Ammon's horn (tissue), 1 donor: ENCODE measurements at places on chromosomes 13 and 19.

DNA sequence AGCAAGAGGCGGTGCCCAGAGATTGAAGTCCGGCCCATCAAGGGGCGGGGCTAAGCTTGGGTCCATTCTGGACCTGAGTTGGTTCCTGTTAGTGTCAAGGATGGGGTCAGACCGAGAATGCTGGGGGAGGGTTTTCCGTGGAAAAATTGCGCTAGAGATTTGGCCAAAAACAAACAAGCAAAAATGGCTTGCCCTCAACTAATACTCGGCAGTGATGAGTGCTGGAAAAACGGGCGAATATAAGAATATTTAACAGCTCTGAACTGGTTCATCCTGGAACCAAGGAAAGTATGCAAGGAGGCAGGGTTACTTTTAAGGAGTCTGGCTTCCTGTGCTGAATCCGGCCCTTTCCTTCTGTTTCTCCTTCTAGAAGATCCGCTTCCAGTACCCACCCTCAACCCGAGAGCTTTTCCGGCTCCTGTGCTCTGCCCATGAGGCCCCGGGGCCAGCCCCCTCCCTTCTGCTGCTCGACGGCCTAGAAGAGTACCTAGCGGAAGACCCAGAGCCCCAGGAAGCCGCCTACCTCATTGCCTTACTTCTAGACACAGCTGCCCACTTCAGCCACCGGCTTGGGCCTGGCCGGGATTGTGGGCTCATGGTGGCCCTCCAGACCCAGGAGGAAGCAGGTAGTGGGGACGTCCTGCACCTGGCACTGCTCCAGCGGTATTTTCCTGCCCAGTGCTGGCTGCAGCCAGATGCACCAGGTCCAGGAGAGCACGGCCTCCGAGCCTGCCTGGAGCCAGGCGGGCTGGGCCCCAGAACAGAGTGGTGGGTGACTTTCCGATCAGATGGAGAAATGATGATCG is 880 bp downstream of the SWSAP1 start:
- DNase-seq: no peak

DNA sequence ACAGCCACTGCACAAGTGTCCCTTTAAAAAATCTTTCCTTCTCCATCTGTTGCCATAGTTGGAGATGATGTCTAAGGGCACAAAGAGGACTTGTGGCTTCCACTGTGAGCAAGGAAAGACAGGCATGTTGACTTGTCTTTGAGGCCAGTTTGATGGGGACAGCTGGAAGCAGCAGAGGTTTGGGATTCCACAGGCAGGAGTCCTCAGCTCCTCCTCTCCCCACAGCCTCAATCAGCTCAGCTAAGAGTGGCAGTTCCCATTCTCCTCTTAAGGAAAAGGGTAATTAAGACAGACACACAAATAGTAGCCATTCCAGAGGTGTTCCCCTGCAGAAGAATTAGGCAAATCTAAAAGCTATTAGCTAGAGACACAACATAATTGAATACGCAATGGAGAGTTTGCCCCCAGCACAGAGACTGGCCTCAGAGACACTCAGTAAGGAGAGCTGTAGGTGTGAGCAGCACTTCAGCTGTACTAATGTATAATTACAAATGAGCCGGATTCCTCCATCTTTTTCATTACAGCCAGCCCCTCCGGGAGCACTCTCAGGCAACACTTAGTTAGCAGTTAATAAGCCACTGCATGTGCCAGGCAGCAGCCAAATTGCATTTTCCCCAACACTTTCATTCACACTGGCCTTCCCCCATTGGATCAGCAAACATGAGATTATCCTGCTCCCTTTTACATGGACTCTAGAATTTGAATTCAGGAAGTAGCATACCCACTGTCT is 434.0 kb downstream of the FOXO1 start:
- no peak for DNase-seq

DNA sequence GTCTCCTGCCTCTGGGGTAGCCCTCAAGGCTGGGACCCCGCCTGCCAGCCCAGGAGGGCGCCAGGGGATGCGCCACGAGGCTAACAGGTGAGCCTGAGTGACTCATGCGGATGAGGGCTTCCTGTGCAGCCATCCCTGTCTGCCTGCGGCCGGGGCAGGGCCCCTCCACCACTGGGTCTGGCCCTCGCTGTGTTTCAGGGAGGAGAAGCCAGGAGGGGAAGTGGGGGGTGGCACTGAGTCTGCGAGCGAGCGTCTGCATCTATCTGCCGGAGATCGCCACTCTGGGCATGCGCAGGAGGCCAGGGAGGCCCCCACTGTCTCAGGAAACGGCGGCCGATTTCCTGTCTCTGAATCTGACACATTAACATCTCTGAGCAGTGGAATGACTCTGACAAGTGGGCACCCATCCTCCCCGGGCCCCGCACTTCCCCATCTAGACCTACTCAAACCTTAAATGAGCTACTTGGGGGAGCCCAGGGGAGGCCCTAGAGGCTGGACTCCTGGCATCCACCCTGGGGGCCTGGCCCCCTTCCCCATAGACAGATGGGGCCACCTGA is 19.7 kb downstream of the RFX1 start:
- peak; percentile 82 for DNase-seq

DNA sequence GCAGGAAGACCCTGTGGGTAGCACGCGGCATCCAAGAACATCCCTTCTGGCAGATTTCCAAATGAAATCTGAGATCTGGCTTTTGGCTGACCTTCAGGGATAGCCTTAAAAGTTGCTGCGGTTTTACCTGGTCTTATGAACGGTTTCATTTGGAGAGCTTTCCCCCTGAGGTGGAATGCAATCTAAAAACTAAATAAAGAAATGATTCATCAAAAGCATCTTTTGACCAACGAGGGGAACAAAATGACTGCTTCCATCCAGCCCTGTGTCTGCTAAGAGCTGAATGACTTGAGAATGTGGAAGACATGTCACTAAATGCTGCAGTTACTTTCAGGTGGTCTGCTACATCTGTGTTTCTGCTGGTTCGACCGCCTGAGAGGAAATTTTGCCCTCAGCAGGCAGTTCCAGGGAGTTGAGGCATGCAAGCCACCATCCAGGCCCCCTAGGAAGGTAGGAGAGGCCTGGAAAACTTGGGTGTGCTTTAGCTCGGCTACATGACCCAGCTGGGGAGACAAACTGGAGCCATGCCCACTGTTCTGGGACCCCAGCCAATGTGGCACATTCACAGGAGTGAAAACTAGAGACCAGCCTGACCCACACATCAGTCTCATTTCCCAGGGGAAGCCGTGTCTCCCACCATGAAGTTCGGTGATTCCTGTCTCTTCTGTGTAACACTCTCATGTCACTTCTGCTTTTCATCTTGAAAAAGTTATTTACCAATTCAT is 175.1 kb upstream of the KL start:
- no peak for DNase-seq

DNA sequence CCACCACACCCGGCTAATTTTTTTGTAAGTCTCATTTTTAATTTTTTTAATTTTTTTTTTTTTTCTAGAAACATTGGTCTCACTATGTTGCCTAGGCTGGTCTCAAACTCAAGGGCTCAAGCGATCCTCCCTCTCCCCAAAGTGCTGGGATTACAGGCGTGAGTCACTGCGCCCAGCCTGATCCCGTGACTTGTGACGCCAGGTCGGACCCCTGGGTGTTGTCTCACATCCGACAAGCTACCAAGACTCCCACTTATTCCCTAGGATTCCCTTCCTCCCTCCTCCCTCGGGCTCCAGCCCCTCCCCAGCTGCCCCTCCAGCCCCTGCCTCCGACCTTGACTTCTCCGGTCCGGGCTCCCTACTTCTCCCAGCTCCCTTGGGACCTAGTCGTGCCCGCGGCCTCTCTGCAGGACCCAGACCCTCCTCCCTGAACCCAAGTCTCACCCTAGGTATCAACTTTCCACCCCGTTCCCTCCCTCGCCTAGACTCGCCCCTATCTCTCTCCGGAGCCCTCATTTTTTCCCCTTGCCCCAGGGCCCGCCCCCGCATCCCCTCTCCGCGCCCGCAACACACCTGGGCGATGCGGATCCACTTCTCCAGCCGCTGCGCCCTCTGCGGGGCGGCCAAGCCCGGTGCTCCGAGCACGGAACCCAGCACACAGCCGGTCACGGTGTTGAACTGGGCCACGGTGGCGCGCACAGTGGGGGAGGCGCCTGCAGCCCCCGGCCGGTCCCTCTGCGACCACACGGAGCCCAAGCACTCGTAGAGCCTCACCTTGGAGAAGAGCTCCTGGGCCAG is 13.1 kb downstream of the RGL3 start:
- no peak for DNase-seq

GRCh38 chr13:29448174-29448573 is 147.3 kb downstream of the SLC7A1 start:
- no peak for DNase-seq

DNA sequence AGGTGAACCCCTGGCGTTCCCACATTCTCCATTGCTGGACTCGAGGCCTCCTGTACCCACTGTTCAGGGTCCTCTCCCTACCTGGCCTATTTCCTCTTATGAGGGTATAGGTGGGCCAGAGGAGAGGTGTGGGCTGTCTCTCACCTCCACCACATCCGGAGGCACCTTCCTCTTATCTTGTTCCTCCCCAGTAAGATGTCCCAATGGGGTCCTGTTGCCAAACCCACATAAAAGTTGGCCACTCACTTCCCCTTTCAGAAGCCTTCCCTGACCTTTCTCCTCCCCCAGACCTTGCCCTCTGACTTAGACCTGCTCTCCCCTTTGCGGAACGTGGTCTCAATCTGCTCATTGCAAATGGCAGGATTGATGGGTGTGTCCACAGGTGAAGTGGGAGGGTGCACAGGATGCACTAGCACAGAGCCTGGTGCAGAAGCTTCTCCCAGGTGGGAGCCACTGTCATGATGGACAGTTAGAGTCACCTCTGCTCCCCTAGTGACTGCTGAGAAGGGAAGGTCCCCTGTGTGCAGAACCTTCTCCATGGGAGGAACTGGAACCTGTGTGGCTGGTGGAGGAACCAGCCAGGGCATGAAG is 1.3 kb downstream of the CYP4F3 start:
- DNase-seq: no peak

- no peak for DNase-seq
Observed at GRCh38 chr19:29413435-29413834, 112.4 kb upstream of the VSTM2B start.

DNA sequence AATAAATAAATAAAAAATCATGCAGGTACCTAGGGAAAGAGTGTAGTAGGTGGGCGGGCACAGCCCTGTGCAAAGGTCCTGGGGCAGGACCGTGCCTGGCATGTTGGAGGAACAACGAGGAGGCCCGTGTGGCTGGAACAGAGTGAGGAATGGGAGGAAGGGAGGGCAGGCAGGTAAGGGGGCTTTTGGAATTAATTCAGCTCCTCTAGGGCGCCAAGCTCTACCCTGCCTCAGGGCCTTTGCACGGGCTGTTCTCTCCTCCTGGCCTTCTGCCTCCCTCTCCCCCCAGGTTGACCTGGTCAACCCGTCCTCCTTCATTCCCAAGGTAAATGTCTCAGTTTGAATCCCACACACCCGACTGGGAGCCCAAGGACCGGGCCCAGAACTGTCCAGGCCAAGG is 31.1 kb upstream of the SEMA6B start:
- DNase-seq: no peak

- no peak for DNase-seq
Observed at GRCh38 chr19:38683393-38684077, 36.1 kb downstream of the ACTN4 start.

GRCh38 chr19:46813839-46814358 is 25.5 kb upstream of the SLC1A5 start:
- no peak for DNase-seq

GRCh38 chr13:110799246-110800236 is 86.0 kb downstream of the ING1 start:
- peak; percentile 37 for DNase-seq

DNA sequence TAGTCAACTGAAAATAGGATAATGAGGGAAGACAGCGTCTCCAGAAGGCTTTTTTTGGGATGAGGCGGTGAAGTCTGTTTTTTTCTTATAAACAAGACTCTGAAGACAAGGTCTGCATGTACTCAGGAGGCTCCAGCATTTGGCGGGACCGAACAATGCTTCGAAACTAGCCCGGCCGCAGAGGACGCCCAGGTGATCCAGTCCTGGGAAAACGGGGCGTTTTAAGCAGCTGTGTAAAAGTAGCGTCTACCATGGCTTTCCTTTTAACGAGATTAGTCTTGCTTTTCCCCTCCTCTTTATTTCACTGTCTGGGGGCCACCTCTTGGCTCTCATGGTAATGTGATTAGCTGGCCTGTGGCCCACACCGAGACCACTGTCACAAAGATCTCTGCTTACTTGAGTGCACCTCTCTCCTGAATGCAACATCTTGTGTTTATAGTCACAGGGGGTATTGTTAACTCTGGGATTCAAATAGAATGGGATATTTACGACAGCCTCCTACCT is 29.4 kb upstream of the GTF3A start:
- no peak for DNase-seq

- peak; percentile 61 for DNase-seq
Observed at GRCh38 chr13:24693862-24694471, 13.8 kb downstream of the ATP12A start.

- DNase-seq: peak; percentile 44
Observed at GRCh38 chr19:45569619-45570421, 14.8 kb downstream of the OPA3 start.

DNA sequence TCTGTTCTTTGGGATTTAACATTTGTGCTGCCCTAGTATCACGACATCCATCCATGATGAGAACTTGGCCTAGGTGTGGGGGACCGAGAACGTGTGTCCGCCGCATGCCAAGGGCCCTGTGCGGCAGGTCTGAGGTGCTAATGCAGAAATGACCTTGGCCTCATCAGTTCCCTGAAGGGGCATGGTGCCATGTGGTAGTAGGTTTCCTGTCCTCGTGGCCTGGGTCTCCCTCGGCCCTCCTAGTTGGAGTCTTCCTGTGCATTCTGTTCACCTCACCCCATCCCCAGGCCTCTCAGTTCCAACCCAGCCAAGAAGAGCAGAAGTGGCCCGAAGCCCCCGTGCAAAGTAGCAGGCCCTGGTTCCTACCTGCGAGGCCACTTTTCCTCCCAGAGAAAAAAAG is 59.8 kb downstream of the GGACT start:
- DNase-seq: no peak
